ENCODE measurements at places on chromosomes 7 and 10. TPM values are rescaled to one million over a fixed set of nuclear protein-coding genes. Genes with fewer than 3 reads are reported as not detected.
A peak's percentile ranks its signal among the peaks of the same experiment; 100 is the strongest.

Gene TDRD1
- 0.45 TPM for total RNA-seq

Gene KCND2
- total RNA-seq, result 11.3 TPM

Gene PHKG1
- 3.4 TPM for total RNA-seq

Gene SERPINE1
- 23.1 TPM for total RNA-seq

Gene EPDR1
- total RNA-seq, result 27.8 TPM

Gene CRYGN
- total RNA-seq, result 0.16 TPM

Gene DNAJC12
- 1.1 TPM for total RNA-seq

Gene SAP25
- total RNA-seq, result not detected

DNA sequence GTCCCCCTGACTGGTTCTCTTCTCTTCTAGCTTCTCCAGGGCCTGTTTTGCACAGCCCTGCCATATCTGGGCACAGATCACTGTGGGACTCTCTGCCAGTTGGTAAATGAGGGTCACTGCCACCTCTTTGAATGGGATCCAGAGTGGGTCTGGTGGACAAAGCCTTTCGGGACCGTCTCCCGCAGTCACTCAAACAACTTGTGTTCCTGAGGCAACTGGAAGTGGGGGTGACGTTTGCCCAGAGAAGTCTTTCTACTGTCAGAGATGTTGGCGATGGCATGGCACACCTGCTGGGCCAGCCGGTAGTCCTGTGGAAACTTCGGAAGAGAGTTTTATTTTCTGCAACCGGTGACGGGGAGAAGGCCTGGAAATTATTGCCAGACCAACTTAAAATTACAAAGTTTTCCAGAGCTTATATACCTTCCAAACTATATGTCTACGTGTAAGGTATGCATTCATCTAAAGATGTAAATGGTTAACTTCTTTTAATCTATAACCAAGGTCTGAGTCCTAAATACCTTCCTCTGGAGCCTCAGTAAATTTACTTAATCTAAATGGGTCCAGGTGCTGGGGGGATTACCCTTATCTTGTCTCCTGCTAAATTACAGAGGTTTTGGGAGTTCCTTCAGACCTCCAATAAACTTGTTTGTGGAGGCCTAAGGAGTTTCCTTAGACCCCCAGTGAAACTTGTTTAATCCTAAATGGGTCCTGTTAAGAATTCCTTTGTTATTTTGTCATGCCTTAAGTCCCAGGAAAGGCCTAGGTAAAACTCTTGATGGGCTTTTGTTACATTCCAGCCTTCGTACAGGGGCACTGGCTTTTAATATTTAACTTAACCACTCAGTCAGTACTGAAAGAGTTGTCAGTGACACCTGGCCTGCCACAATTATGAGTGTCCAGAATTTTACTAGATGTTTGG, 94.0 kb downstream of the NPSR1 start:
- DNase-seq, result no peak

GRCh38 chr10:118694848-118695247, 59.9 kb downstream of the CACUL1 start:
- DNase-seq, result peak; percentile 32

GRCh38 chr10:61063901-61064300, 119.9 kb upstream of the RHOBTB1 start:
- peak; percentile 31 for DNase-seq

DNA sequence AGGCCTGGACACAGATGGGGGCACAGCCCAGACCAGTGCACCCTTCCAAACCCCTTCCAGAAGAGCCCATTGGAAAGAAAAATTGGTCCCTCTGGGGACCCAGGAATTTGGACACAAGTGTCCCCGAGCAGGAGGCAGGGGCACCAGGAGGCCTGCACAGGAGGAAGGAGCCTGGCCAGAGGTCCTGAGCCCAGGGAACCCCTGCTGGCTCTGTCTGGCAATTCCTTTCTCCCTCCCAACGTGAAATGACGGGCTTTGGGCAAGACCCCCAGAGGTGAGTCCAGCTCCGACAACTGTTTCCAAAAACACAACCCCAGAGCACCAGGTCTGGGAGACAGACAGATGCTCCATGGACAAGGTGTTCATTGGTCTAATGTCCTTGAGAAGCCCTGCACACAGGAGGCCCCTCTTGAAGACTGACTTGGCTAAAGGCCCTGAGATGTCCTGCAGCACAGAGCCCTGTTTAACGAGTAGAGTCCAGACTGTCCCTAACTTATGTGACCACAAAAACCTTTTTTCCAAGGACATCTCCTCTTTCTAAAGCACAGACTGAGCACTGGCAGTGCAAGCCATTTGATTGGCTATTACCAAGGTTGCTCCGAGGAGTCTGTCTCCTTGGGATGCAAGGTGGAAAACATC, 150.7 kb downstream of the OAT start:
- DNase-seq, result no peak

DNA sequence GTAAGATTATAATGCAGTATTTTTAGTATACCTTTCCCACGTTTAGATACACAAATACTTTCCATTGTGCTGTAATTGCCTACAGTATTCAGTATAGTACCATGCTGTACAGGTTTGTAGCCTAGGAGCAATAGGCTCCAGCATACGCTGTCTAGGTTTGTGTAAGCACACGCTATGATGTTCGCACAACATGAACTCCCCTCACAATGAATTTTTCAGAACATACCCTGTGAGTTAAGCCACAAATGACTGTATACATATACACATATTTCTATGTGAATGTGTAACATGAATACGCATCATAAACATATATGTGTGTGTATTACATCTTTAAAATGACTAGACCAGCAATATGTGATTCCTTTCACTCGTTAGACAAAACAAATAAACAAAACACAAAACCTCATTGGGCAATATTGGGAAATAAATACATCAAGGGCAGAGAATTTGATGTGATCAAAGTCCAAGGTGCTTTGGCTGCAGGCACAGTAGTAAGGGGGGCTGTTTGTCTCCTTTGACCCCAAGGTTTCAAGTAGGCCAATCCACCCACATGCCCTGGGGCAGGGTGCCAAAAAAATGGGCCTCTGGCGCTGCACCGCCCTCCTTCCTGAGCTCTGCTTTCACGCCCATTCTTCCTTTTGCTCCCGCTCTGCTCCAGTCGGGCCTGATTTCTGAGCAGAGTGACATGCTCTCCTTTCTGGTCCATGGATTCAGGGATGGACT, 33.9 kb downstream of the CHN2 start:
- no peak for DNase-seq

GRCh38 chr7:131521651-131522163, 34.7 kb downstream of the PODXL start:
- peak; percentile 58 for DNase-seq

DNA sequence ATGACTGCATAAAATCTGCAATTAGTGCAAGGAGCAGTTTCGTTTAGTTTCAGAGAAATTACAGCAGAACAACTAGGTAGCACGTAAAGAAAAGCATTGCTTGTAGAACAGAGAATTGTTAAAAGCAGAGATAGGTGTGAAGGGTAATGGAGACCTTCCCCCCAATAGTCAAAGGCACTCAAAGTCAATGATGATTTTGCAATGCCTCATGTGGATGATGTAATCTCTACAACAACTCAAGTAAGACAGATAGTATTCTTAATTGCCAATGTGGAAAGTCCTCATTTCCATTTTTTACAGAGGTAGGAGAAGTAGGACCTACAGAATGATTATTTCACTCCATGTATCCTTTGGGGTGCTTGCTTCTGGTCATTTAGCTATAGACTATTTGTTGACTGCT, 94.3 kb upstream of the GNAI1 start:
- DNase-seq, result no peak

DNA sequence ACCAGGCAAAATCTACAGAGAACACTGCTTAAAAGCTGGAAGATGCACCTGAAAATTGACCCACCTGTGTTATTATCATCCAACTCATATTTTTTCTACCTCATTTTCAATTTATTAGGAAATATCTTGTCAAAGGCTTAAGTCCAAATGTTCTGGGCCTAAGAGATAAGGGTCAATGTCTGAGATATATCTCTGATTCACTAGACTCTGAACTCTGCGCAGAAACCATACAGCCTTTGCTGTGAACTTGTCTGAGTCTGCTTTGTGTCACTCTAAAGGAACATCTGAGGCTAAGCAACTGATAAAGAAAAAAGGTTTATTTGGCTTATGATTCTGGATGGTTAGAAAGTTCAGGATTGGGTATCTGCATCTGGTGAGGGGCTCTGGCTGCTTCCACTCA, 3.7 kb downstream of the PON1 start:
- no peak for DNase-seq

- DNase-seq, result no peak
Observed at GRCh38 chr10:124614003-124614659, 130.0 kb downstream of the FAM53B start.

DNA sequence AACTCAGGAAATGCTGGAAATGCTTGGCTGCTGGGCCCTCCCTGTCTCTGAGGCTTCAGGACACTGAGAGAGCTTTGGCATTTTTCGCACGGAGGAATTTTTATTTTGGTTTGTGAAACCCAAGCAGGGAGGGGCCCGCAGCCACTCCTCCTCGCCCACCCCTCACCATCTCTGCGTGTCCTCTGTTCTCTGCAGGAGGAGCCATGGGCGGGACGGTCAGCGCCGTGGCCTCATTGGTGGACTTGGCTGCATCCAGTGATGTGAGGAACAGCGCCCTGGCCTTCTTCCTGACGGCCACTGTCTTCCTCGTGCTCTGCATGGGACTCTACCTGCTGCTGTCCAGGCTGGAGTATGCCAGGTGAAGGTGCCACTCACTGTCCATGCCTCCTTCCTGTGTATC, 36.8 kb downstream of the SLC29A3 start:
- no peak for DNase-seq

DNA sequence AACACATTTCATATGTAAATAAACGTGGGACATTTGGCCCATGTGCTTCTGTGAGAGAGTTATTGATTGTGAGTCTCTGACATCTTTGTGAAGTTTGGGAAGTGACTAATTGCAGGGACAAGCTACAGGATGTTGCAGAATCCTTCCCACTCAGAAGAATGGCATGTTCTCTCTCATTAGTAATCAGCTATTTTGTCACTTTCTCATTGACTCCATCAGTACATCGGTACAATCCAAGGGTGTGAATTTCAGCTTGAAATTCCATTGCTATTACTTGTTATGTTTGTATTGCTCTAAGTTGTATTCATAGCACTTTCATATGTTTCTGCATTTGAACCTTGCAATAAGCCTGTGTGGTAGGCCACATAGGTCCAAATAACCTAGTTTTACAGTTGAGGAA, 100.0 kb upstream of the KCNMA1 start:
- peak; percentile 73 for DNase-seq

DNA sequence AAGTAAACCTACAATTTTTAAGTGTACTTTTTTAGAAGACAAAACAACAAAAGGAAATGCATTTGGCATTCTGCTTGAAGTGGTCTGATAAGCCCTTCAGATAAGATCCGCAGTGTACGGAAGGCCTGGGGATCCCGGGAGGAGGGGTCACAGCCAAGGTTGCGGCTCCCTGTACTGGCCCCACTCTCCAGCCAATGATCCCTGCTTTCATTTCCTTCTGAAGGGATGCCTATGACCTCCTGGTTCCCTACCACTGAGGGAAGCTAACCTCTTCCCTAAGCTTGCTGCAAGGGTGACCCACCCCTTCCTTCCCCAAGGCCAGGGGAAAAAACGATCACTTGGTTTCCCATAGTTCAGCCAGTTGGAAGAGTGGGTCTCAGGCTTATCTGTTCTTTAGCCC, 5.3 kb downstream of the DENND2A start:
- no peak for DNase-seq

- no peak for DNase-seq
Observed at GRCh38 chr7:87598234-87599009, 2.3 kb downstream of the ABCB1 start.

DNA sequence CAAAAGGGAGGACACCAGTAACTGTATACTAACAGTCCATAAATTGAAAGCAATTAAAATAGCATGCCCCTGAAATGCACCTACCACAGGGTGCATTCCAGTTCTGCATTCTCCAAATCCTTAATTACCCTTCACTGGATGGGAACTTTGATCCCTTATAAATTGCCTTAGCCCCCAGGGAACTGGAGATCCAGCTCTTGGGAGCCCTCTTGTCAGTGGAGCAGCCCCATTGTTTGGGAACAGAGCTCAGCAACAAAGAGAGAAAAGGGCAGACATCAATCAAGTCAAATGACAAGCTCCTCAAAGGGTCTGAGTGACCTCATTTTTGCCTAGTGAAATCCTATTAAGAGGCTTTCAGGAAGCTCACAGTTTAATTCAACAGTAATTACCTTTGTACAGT, 472.6 kb downstream of the XPNPEP1 start:
- no peak for DNase-seq

- no peak for DNase-seq
Observed at GRCh38 chr10:58514111-58514770, 1.6 kb downstream of the BICC1 start.

GRCh38 chr10:92761571-92761970, 71.8 kb downstream of the HHEX start:
- peak; percentile 14 for DNase-seq

DNA sequence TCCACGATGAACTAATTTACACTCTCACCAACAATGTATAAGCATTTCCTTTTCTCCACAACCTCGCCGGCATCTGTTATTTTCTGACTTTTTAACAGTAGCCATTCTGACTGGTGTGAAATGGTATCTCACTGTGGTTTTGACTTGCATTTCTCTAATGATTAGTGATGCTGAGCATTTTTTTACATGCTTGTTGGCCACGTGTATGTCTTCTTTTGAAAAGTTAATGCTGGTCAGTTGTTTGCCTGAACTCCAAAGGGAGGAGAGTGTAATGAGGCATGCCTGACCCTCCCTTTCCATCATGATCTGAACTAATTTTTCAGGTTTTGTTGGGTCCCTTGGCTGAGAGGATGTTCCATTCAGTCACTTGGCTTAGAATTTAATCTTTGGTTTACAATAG, 50.7 kb upstream of the SVIL start:
- no peak for DNase-seq

GRCh38 chr10:58948303-58948702, 228.1 kb upstream of the PHYHIPL start:
- DNase-seq, result no peak
